H4 (cell line): ENCODE measurements at places on chromosomes 16 and 17. TPM values are rescaled to one million over a fixed set of nuclear protein-coding genes. Genes with fewer than 3 reads are reported as not detected.

Gene HASPIN
- total RNA-seq = 8.5 and 9.4 TPM in 2 replicates

Gene ABR
- total RNA-seq = 33.3 and 40.0 TPM in 2 replicates

- no peak for DNase-seq
These were observed 20.4 kb upstream of the ZC3H18 start for GRCh38 chr16:88549671-88550245.

DNA sequence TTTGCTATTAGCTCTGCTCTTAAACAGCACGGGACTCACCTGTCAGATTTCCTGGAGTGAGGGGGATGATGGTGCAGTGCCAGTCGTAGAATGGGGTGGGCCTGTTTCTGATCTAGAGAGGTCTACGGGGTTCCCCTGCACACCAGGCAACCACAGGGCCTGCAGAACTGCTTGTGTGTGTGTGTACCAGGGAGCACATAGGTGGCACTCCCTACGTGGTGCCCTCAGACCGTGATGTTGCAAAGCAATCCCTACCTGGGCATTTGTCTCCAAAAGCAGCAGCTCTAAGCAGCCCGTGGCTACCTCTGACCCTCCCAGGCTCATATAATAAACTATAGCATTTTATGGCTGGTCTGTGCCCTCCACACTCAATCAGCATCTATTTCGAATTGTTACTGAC lies 38.5 kb downstream of the MPRIP start:
- no peak for DNase-seq

DNA sequence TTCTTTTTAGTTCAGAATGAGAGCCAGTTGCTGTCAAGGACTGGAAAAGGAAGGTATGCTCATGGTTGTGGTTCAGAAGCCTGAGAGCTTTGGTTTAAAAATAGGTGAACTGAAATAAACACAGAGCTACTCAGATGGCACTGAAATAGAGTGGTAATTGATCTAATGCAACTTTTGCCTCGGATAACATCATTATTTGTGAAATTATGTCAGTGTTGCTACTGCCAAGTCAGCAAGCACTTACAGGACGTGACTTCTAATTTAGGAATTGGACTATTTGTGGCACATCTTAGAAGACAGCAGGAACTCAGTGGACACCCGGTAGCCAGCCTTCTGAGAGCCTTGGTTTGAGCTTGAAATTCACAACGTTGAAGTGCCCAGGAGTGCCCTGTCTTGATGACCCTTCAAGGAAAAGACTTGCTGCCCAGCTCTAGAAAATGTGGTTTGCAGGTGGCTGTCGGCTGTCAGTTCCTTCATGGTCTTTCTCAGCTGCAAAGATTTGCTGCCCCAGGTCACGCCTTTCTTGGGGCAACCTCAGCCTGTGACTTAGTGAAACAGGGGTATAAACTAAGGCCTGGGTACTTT lies 42.0 kb upstream of the XYLT1 start:
- peak; percentile 22 for DNase-seq

DNA sequence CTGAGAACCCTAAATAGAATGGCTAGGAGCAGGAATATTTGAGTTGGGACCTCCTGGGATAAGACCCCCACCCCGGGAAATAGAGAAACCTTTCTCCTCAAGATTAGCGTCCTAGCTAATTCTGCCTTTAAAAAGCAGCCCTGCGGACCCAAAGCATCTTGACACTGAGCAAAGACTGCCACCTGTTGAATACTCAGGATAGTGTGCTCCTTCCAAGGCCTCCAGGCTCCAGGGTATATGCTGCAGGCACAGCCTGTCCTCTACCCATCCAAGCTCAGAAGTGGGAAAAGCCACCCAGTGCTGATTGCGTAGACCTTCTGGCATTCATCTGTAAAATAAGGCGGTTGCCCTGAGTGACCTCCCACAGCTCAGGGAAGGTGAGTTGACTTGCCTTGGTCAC lies 456.2 kb upstream of the DYNLRB2 start:
- DNase-seq = peak; percentile 56

GRCh38 chr17:49487183-49487582 lies 7.9 kb upstream of the NGFR start:
- no peak for DNase-seq
